ENCODE measurements at places on chromosomes 11 and 22.
A peak's percentile ranks its signal among the peaks of the same experiment; 100 is the strongest.

DNA sequence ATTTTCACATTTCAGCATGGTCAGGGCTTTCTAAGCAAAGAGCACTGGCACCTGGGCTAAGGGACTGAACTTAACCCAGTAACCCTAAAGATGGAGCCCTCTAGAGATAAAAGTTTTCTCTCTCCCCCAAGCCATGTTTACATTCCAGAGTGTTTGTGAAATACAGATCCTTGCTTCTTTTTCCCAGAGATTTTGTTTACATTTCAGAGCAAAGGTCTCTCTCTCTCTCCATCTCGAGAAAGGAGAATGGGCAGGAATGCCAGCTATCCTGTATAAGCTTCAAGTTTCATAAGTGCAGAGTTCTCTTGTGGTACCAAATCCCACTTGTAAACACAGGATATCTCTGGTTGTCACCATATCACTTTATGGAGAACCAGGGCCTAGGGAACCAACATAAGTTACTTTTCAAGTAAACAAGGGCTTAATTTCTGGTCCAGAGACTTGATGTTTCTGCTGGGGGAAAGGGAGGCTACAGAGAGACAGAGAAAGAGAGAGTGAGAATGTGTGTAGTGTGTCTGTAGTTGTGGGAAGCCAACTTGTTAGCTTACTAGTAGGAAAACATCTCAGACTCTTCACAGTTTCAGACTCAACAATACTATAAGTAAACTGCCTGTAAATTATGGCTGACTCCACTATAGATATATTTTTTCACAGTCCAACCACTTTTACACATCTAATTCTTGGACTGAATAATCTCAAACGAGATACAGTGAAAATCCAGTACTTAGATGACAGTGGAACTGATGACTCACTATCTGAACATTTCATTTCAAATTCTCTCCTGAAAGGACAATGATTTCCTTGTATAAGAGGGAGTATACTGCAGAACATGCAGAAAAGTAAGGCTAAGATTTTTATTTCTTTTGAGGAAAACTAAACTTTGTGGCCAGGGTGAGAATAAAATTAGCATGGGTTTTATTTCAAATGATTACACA is 76.2 kb downstream of the ARHGAP32 start:
- DNase-seq = no peak

GRCh38 chr22:47807506-47807905 is 1045.1 kb downstream of the TBC1D22A start:
- no peak for DNase-seq

DNA sequence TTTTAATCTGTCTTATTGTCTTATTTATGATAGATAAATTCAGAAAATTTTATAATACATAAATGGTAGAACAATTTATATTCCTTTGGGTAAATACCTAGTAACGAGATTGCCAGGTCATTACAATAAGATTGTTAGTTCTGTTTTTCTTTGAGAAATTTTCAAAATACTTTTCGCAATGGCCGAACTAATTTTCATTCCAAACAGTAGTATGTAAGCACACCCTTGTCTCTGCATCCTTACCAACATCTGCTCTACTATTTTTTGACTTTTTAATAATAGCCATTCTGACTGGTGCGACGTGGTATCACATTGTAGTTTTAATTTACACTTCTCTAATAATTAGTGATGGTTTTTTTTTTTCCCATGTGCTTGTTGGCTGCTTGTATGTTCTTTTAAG is 351.4 kb upstream of the LUZP2 start:
- no peak for DNase-seq

- peak; percentile 76 for DNase-seq
Measured at GRCh38 chr22:25404928-25405816, 159.3 kb upstream of the GRK3 start.

- peak; percentile 95 for DNase-seq
Measured at GRCh38 chr11:70517988-70518907, 119.9 kb downstream of the CTTN start.

DNA sequence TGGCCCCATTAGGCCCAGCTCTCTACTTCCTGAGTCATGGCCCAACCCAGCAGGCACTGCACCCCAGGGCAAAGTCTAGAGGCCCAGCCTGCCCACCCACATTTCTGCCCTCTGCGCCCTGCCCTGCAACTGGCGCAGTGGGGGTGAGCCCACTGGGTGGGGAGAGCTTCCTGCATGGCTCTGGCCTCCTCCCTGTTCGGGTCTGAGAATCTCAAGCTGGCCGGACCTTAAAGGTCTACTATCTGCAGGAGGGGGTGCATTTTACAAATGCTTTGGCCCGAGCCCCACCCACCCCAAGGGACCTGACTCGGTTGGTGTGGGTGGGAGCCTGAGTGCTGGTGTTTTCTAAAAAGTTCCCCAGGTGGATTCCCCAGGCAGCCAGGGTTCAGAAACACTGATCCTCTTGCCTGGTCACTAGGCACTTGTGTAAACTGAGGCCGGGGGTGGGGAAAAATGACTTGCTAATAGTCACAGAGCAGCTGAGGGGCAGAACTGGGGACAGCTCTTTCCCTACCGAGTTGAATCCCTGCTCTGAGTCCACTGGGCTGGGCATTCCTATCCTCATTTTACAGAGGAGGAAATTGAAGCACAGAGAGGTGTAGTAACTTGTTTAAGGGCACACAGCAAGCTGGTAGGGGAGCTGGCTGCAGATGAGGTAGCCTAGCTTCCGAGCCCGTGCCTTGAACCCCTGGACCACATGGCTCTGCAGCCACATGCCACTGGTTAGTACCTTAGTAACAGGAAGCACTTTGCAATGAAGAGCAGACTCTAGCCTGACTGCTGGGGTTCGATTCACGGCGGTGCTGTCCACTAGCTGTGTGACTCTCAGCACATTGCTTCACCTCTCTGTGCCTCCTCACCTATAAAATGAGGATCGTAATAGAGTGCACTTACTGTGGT is 36.3 kb downstream of the CD82 start:
- peak; percentile 36 for DNase-seq

DNA sequence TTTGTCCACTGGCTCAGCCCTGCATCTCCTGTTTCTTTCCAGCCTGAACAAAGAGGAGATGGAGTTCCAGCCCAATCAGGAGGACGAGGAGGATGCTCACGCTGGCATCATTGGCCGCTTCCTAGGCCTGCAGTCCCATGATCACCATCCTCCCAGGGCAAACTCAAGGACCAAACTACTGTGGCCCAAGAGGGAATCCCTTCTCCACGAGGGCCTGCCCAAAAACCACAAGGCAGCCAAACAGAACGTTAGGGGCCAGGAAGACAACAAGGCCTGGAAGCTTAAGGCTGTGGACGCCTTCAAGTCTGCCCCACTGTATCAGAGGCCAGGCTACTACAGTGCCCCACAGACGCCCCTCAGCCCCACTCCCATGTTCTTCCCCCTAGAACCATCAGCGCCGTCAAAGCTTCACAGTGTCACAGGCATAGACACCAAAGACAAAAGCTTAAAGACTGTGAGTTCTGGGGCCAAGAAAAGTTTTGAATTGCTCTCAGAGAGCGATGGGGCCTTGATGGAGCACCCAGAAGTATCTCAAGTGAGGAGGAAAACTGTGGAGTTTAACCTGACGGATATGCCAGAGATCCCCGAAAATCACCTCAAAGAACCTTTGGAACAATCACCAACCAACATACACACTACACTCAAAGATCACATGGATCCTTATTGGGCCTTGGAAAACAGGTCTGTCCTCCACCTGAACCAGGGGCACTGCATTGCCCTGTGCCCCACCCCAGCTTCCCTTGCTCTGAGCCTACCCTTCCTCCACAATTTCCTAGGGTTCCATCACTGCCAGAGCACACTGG is 5.0 kb downstream of the FTH1 start:
- no peak for DNase-seq

GRCh38 chr22:22462813-22463567 is 45.6 kb downstream of the ZNF280B start:
- no peak for DNase-seq

- DNase-seq = no peak
Measured at GRCh38 chr11:127866109-127866508, 721.2 kb downstream of the ETS1 start.

GRCh38 chr22:47553436-47553835 is 791.0 kb downstream of the TBC1D22A start:
- no peak for DNase-seq

DNA sequence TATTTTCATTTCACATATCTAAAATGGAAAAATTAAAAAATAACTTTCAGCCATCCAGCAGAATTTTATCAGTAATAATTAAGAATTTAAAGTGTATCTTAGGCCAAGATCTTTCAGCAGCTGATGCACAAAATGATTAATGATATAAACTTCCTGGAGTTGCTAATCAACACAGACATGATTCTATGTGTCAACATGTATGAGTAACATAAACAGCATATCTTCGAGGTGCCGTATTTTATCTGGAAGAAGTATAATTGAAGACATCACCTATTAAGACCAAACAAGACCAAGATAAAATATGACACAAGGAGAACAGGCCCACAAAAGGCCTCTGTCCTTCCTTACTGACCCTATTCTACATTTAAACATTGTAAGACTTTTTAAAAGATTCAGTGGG is 45.2 kb downstream of the SLC5A12 start:
- no peak for DNase-seq

DNA sequence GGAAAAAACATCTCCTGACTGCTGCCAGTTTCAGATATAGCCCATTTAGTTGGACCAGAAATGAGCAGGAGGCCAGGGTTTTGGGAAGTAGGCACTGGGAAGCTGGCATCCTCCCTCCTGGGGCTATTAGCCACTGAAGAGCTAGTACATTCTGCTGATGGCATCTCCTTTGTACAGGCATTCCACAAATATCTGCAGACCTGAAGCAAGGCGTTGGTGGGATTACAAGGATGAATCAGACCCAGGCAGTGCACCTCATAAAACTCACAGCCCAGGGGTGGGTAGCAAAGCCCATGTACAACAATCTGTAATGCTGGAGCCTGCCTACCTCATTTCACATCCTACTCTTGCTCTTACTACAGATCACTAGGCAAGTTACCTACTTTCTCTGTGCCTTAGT is 27.5 kb upstream of the POU2AF1 start:
- DNase-seq = peak; percentile 24

GRCh38 chr11:33291004-33291777 is 34.0 kb downstream of the HIPK3 start:
- DNase-seq = no peak

GRCh38 chr11:124277207-124277606 is 21.0 kb downstream of the OR8G5 start:
- DNase-seq = no peak

- DNase-seq = no peak
Measured at GRCh38 chr22:47174671-47175112, 412.2 kb downstream of the TBC1D22A start.

- DNase-seq = peak; percentile 43
Measured at GRCh38 chr11:71078482-71078881, 173.9 kb downstream of the SHANK2 start.

DNA sequence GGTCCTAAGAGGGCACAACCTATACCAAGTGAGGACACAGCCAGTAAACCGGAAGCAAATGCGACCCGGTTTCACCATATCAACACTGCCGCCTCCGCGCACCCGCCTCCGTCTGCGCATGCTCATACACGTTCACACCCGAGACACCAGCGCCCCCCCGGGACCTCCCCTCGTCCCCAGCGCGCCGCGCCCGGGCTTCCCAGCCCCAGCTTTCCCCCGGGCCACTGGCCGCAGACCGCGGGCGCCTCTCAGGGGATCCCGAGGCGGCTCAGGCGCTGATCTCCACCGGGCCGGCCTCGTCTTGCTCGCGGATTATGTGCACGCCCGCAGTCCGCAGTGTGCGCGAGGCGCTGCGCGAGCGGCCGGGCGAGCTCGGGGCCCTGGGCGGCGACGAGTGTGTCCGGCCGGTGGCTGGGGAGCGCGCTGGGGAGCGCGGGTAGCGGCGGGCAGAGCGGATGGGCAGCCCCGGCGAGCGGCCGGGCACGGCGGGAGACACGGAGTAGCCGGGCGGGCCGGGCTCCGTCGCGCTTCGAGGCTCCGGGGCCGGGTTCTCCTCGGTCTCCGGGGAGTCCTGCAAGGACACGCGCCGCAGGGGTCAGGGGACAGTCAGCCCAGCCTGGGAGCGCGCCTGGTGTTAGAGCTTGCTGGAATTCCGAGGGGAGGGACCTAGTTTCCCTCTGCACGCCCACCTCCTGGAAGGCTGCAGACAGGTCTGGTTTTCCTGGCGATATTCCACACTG is 2.0 kb downstream of the HEPN1 start:
- no peak for DNase-seq

GRCh38 chr11:119830400-119830799 is 101.4 kb upstream of the NECTIN1 start:
- no peak for DNase-seq

- DNase-seq = no peak
Measured at GRCh38 chr11:111886844-111887243, 7.5 kb downstream of the CFAP68 start.

DNA sequence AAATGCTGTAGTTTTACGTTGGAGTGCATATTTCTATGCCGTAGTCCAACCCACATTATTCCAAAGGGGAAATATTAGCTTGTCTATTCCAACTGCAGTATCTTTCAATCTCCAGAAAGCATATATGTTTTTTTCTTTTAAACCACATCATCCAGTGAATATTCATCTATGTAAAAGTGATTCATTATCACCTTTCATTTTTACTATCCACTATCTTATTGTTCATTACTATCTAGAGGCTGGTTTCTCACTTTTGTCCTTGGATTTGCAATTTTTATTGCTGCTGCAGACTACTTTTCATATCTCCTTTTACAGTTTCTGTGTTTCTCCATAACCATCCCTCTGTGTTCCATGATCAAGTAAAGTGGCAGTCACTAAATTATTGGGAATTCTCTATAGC is 1097.2 kb upstream of the TENM4 start:
- DNase-seq = no peak

GRCh38 chr11:63014408-63015055 is 1.1 kb downstream of the SLC22A8 start:
- no peak for DNase-seq

DNA sequence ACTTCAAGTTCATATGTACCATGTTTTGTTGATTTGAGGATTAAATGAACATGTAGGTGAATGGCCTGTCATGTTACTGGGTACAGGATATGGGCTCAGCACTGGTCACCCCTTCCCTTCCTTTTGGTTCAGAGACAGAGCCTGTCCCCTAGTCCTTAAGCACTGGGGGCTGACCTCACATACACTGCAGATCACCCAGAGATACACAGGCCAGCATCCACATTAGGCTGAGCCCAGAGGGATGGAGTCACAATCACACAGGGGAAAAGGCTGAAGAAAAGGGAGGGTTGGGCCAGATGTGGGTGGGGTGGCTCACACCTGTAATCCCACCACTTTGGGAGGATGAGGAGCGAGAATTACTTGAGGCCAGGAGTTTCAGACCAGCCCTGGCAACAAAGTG is 62.3 kb downstream of the IGLL5 start:
- no peak for DNase-seq

GRCh38 chr22:46391486-46392136 is 56.1 kb downstream of the TRMU start:
- no peak for DNase-seq
